ENCODE measurements at places on chromosomes 2 and 18.

DNA sequence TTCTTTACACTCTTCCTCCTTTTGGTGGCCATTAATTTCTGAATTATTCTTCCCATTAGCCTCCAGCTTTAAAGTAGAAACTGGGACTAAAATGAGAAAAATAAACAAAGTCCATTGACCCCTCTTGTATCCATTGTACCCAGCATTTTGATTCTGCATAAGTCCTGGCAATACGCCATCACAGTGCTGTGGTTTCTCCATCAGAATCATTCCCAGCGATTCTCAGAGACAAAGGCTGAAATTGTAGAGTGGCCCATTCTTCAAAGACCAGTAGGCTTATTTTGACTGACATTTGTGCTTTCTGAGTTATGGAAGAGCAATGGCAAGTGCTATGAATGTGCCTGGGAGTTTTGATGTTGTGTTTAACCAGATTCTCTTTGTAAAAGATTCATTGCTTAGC, 199.3 kb upstream of the GALNT5 start:
- DNase-seq, result no peak

DNA sequence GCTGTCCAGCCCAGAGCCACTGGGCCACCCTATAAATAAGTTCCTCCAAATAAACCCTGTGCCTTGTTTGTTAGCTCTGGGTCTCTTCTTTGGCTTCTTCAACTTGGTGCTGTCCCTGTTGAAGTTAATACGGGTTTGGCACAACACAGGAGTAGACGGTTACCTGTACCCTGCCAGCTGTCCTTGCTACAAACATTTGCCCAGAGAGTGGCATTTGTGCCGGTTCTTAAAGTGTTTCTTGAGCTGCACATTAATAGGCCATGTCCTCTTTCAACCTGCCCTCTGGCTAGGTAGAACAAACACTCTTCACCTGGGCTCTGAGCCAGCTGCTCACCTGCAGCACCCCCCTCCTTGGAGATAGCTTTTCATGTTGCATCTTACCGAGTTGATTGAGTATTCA, 139.2 kb downstream of the NEDD4L start:
- peak; percentile 62 for DNase-seq

GRCh38 chr2:218662377-218662776, 2.9 kb downstream of the BCS1L start:
- DNase-seq, result no peak

DNA sequence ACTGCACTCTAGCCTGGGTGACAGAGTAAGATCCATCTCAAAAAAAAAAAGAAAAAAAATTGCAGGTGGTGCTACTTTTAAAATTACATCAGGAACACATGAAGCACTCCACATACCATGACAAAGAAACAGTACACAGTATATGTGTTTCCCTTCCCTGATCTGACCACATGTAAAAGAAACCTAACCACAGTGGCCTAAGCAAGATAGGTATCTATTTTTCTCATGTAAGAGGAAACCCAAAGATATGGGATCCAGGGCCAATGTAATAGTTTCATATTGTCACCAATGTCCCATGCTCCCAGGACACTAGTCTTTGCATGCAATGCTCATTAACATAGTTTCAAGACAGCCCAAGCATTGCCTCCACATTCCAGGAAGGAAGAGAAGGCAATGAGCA, 99.9 kb downstream of the DYM start:
- DNase-seq, result no peak

DNA sequence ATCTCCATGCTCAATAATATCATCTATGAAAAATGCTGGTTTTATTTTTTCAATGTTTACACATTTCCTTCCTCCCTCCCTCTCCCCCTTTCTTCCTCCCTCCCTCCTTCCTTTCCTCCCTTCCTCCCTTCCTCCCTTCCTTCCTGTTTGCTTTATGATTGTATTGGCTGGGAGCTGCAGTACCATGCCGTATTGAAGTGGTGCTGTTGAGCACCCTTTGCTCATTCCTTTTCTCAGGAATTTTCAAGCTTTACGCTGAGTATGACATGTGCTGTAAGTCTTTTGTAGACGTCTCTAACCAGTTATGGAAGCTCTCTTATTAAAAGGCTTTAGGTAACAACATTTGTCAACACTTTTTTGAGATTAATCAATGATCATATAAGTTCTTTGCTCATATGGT, 100.4 kb downstream of the SNTG2 start:
- DNase-seq, result no peak

GRCh38 chr2:45263147-45263546, 253.9 kb upstream of the SIX2 start:
- DNase-seq, result no peak

DNA sequence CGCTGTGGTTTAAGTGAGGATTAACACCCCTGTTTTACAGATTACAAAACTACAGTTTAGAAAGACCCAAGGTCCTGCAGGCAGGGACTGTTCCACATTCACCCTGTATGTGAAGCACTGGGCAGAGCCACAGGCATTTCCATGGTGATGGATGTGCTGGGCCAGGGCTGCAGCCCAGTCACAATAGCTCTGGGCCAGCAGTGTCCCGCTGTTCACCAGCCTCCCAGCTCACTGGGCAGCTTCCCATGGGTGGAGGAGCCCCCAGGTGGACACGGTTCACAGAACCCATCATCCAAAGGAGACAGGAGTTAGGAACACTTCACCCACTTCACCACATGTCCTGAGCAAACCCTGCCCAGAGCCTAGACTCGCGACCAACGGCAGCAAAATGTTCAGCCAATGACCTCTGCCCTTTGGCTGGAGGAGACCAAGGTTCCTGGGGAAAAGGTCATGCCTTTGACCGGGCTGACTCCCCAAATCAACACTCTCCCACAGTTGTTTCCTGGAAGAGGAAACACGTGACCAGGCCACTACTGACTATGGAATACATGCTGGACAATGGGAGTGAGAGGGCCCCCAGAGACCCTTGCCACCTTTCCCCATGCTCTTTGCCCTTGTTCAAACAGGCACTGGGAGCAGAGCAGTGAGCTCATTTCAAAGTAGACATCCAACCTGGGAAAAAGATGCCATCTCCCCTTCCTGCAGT, 28.0 kb upstream of the SLC35F6 start:
- DNase-seq, result no peak

- DNase-seq, result no peak
Observed at GRCh38 chr18:9874728-9875127, 11.0 kb upstream of the TXNDC2 start.

Measured in lower lobe of right lung (tissue), 2 donors.